ENCODE measurements at places on chromosomes 16 and 17.

GRCh38 chr17:48970224-48970623, 1.8 kb upstream of the GIP start:
- DNase-seq, result no peak

GRCh38 chr16:10878328-10878643, 1.3 kb downstream of the CIITA start:
- DNase-seq, result no peak

DNA sequence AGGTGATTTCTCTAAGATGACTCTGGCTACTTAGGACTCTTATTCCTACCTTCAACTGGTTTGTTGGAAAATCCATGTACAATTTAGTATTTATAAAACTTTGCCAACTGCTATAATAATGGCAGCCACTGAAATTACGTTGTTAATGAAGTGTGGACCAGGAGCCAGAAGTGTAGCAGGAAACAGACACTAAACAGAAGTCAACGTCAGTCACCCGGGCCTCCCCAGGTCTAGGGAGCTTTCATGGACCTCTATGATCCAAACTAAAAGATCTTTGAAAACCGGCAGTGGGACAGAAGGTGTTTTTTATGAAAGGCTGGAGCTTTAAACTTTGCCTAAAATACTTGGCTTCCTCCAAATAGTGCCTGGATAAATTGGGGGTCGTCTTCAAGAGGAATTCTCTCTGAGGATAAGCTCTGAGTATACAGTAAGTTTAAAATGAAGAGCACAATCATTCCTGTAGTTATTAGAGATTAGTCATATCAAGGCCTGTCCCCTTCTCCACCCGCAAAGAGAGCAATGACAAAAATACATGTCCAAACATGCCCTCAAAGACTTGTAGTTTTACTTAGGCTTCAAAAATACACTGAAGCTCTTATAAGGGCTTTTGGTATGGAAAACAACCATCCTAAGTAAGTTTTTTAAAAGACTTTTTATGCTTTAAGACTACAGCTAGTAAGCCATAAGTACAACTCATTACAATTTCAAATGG, 34.6 kb downstream of the DCUN1D3 start:
- no peak for DNase-seq

GRCh38 chr17:45425125-45425983, 7.3 kb downstream of the ARHGAP27 start:
- no peak for DNase-seq

DNA sequence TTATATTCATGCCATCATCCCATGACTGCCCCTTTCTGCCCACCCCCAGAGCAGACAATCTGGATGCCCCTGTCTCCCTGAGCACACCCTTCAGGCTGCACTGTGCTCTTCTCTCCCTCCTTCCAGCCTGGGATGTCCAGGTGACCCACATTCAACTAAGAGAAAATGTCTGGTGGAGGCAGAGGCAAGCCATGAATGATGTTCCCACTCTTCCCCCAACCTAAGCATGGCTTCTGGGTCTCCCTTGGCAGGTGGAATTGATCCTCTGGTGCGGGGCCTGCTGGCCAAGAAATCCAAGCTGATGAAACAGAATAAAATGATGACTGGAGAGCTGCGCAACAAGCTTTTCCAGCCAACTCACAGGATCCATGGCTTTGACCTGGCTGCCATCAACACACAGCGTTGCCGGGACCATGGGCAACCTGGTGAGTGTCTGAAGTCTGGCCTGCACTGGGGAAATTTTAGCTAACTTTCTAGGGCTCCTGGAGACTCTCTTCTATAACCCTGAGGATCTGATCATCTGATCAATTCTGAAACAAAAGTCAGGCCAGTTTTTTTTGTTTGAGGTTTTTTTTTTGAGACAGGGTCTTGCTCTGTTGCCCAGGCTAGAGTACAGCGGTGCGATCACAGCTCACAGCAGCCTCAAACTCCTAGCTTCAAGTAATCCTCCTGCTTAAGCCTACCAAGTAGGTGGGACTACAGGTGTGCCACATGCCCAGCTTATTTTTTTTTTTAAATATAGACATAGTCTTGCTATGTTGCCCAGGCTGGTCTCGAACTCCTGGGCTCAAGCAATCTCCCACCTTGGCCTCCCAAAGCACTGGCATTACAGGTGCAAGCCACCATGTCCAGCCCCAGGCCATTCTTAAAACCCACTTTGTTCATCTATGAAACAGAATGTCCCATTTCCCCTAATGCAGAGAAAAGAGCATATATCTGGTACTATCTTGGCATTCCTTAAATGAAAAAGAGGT, 14.5 kb downstream of the MPO start:
- DNase-seq, result no peak

GRCh38 chr16:49776085-49776595, 79.8 kb downstream of the ZNF423 start:
- no peak for DNase-seq

DNA sequence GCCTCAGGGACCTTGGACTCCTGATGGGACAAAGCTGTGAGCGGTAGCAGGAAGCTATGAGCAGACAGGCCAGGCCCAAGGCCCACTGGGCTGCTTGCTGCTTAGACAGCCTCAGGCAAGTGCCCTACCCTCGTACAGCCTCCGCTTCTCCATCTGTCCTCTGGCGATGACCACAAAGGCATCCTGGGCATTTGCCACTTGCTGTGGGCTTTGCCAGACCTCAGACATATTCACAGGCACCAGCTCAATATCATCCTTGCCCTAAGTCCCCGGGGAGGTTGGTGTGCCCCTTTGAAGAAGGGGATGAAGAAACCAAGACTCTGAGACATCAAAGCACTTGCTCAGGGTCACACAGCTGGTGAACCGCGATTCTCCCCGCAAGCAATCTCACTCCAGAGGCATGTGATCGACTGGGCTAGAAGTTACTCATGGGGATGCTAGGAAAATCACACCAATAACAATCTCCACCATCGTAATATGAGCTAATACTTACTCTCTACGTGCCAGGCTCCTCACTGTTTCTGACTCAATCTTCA, 21.7 kb downstream of the PPL start:
- no peak for DNase-seq

- DNase-seq, result no peak
Measured at GRCh38 chr17:1299552-1300370, 20.3 kb downstream of the TRARG1 start.

GRCh38 chr17:8680466-8681169, 50.1 kb upstream of the MYH10 start:
- no peak for DNase-seq

Data from CD4-positive, alpha-beta T cell treated with Interleukin-21 for 1 hour (primary cell).